Stimulated activated CD4-positive, alpha-beta T cell treated with anti-CD3 and anti-CD28 coated beads, Interleukin-15, amount 100 ng/mL, for 1 hour (primary cell): ENCODE measurements at places on chromosomes 7 and 10.
A peak's percentile ranks its signal among the peaks of the same experiment; 100 is the strongest.

DNA sequence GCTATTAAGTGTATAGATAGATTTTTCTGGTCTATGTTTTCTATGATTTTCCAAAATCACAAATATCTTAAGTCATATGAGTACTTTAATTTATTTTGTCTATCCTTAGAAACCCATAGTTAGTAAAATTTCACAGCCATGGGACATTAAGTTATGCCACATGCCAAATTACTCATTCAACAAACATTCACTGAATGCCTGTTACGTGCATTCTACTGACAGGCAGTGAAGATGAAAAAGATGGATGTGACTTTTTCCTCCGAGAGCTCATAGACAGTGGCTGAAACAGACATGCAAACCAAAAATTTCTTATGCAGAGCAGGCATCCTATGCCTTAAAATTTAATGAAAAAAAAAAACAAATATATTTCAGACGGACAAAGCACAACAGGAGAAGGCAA is 84.9 kb downstream of the CHRM2 start:
- no peak for DNase-seq

- DNase-seq: no peak
Measured at GRCh38 chr10:396535-397220, 261.4 kb downstream of the ZMYND11 start.

DNA sequence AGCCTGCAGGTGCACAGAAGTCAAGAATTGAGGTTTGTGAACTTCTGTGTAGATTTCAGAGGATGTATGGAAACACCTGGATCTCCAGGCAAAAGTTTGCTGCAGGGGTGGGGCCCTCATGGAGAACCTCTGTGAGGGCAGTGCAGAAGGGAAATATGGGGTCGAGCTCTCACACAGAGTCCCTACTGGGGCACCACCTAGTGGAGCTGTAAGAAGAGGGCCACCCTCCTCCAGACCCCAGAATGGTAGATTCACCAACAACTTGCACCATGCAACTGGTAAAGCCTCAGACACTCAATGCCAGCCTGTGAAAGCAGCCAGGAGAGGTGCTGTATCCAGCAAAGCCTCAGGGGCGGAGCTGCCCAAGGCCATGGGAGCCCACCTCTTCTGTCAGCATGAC is 205.8 kb downstream of the CCSER2 start:
- DNase-seq: no peak

- peak; percentile 22 for DNase-seq
Measured at GRCh38 chr10:110495731-110496552, 1.8 kb upstream of the DUSP5 start.

DNA sequence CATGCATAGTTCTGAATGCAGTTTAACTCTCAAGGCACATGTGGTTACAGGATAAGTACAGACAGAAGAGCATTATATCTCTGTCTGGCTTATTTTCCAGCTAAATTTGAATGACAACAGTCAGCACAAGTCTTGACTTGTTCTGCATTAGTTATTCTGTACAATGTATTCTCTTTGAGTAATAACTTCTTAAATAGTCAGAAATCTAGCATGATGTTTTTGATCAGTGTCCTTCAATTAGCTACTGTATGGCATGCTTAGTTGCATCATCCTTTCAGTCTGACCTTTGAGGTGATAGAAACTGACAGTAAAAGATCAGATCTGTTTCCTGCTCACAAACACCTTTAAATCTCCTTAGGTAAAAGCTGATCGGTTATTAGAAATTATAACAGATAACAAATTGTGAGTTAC is 118.1 kb downstream of the ARL4A start:
- no peak for DNase-seq

- DNase-seq: no peak
Measured at GRCh38 chr7:135964791-135965190, 12.4 kb downstream of the MTPN start.

DNA sequence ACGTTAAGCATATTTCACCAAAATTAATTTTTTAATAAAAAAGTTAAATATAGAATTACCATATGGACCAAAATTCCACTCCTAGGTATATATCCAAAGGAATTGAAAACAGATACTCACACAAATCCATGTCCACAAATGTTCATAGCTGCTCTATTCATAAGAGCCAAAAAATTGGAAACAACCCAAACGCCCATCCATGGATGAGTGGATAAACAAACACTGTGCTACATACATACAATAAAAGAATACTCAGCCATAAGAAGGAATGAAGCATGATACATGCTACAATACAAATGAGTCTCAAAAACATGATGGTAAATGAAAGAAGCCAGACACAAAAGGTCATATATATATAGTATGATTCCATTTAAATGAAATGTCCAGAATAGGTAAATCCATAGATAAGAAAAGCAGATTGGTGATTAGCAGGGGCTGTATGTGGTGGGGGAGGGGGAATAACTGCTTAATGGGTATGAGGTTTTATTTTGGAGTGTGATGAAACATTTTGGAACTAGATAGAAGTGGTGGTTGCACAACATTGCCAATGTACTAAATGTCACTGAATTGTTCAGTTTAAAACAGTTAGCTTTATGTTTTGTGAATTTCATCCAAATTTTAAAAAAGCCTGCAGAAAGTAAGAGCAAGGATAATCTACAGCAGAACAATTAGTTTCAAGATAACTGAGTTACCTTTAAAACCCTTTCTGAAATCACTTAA is 101.2 kb upstream of the EFCAB10 start:
- no peak for DNase-seq

DNA sequence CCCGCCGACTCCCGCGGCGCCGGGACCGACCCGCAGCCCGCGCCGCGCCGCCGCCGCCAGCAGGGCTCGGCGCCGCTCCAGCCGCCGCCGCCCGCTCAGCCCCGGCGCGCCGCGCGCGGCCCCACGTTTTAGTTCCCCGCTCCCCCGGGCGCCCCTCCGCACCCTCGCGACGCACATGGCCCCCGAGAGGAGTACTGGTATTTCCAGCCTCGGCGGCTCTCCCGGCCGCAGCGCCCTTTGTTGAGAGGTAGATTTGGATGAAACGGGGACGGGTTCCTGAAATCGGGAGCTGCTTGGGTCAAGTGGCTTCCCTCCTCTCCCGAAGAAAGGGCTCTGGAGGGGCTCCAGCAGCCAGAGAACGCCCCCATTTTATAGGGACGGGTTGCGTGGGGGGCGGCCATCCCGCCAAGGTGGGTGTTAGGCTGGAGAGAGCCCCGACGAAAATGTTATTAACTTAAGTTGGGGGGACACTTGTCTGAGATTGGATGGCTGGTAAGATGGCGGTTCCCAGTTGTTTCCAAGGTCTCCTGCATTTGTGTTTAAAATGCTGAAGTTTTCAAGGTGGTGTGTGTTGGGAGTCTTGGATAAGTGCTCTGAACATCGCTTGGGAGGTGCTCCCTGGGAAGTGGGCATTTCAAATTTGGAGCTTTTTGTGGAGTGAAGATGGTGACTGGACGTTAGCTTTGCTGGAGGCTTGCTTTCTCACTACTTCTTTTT is 1.2 kb downstream of the BMI1 start:
- no peak for DNase-seq

GRCh38 chr7:41219276-41219675 is 483.6 kb downstream of the INHBA start:
- DNase-seq: no peak

DNA sequence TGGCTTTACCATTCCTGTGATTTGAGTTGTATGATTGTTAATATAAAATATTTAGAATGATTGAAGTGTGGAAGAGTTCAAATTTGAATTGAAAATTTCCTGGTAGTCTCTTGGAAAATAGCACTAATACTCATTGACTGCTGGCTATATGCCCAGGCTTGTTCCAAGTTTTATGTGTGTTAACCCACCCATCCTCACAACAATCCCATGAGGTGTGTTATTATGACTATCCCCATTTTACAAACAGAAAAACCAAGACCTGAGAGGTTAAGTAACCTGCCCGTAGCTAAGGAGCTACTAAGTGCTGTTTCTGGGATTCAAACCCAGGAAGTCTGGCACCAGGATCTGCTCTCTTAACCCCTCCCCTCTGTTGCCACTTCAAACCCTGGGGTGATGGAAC is 213.9 kb downstream of the CREB5 start:
- DNase-seq: no peak

DNA sequence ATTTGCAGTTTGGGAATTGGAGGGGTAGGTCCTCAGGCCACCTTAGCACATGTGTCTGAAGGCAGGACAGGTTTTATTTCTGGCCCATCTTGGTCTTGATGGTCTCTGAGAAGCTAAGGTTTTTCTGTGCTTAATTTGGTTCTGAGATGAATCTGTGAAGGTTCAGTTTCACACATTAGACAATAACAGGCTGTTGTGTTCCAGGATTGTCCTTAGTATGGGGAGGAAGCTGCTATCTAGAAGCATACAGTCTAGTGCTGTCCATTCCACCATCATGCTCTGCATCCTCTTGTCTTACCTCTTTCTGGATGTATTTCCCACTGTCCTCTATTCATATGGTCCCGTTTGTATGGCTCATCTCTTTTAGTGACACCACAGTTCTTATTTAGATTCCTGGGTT is 7.1 kb downstream of the UBE2D1 start:
- no peak for DNase-seq

DNA sequence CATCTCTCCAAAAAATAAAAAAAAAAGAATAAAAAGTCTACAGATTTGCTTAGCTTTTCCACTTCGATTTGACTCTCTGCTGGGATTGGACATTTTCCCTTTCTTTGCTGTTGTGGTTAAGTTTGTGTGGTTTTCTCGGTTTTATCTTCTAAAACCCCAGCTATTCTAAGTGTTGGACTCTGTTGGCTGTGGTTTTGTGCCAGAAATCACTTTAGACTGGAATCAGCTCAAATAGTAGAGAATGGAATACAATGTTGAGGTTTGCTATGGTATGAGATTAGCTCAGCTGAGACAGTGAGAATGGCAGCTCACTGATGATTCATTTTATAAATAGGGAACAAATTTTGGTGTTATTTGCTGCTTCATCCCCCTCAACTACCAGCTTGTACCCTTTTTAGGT is 116.0 kb downstream of the BUB3 start:
- no peak for DNase-seq

DNA sequence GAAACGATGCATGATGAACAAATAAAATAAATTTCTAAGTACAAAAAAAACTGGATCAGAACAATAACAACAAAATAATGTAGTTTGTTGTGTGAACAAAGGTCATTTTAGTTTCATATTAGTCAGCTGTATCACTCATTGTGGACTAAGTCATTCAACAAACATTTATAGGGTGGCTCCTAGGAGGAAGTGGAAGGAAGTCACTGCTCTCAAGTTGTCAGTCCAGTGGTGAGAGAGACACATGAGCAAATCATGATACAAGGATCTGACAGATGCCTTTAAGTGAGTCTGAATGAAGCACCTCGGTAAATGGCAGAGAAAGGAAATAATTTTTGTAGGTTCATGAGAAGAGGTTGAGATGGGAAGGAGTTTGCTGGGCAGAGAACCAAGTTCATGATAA is 56.8 kb downstream of the EPDR1 start:
- DNase-seq: no peak

GRCh38 chr7:140653319-140654108 is 12.9 kb upstream of the DENND2A start:
- DNase-seq: no peak

- DNase-seq: no peak
Measured at GRCh38 chr10:131226446-131227162, 84.9 kb downstream of the TCERG1L start.

- no peak for DNase-seq
Measured at GRCh38 chr10:89873055-89873454, 171.7 kb downstream of the KIF20B start.

DNA sequence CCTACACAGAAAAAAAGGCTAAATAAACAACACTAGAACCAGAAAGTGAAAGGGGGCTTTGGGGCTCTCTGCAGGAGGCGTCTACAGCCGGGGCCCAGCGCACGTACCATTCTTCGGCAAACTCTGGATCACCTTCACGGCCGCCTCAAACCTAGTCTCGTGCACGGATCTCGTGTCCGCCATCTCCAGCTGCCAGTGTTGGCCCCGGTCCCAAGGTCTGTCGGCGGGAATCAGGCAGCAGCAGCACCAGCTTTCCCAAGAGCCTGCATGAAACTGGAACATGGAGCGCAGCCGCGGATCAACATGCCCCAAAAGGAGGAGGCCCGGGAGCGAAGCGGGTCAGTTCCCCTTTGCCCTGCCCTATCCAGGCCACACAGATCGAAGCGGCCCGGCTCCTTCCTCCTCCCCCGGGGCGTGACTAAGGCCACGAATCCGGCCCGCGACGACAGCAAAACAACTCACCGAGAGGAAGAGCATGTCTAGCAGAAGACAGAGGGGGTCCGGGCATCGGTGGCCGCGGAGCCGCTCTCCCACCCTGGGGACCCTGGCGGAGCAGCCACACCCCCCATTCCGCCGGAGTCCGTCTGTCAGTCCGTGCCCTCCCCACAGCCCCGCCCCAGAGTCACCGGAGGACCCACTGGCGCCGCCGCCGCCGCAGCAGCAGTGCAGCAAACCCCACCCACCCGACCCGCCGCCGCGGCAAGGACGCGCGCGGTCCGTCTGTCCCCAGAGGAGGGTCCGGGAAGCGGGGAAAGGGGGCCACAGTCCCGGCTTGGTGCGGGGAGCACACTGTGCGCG is at the start of gene ACBD5:
TSS of gene ACBD5 (minus strand) at position 586 of the 798 bp plus-strand sequence. CDS start at position 477, 109 bp downstream.
- DNase-seq: peak; percentile 47

GRCh38 chr10:58268454-58268945 is 462 bp upstream of the CISD1 start:
- no peak for DNase-seq

DNA sequence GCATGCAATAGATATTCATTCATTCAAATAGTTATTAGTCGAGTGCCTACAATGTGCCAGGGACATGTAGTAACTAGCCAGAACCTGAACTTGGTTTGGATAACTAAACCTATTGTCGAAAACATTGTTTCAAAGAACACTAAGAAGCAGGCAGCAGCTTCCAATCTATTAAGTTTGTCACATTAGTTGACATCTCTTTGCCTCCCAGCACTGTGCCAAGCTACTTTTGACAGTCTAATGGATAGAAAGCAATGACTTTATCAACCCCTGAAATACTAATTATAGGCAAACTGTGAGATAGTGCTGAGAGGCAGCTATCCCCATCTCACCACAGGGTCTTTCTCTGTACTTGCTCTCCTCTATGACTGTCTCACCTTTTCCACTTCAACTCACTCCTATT is 22.4 kb upstream of the RELN start:
- no peak for DNase-seq

- no peak for DNase-seq
Measured at GRCh38 chr10:97891497-97892167, 42.0 kb downstream of the GOLGA7B start.

- DNase-seq: no peak
Measured at GRCh38 chr10:70459061-70459773, 17.7 kb upstream of the NODAL start.
